Uterus (tissue), 4 donors: ENCODE measurements at places on chromosomes 3 and 15. TPM values are rescaled to one million over a fixed set of nuclear protein-coding genes. Genes with fewer than 3 reads are reported as not detected.

CCDC39 gene
- total RNA-seq = not detected

GRCh38 chr3:7734456-7734855, 767.2 kb upstream of the LMCD1 start:
- H3K27me3 ChIP-seq = no peaks in the 10 kb centered on the region
- no peaks in the 10 kb centered on the region for H3K36me3 ChIP-seq
- no peaks in the 10 kb centered on the region for H3K4me1 ChIP-seq
- no peak for DNase-seq
- no peak overlapping the region for H3K27ac ChIP-seq
- H3K4me3 ChIP-seq = no peak overlapping the region

DNA sequence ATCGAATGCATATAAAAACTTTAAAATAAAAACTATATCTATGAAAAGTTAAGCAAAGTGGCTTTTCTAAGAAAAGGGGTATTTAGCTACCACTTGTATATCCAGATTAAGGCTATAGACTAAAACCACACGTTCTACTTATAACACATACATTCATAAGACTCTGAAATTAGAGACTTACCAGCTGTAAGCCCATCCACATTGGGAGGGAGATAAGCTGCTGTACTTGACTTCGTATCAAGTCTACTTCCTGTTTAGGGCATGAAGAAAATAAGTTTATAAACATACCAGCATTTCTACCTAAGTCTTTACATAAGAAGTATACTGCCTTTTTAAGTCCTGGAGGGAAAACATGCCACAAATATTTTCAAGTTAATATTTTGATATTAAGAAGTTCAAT, 27.7 kb downstream of the AQR start:
- DNase-seq = no peak
- no peak overlapping the region for H3K4me3 ChIP-seq
- H3K27ac ChIP-seq = no peak overlapping the region
- no peaks in the 10 kb centered on the region for H3K4me1 ChIP-seq
- no peaks in the 10 kb centered on the region for H3K36me3 ChIP-seq

DNA sequence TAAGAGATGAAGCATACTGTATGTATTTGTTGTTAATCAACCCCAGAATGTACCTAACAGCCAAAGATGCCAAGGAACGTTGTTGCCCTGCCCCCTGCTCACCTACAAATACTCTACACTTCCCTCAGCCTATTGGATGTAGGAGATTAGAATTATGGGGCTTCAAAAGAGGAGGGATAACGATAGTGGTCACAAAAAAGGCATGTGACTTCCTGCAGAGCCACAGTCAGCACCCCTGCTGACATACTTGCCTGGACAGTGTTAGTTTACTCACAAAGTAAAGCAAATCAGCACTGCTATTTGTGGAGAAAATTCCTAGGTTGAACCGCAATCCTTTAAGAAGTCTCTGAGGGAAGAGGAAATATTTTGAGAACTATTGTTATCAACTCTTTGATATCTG, 37.9 kb downstream of the PARP15 start:
- no peaks in the 10 kb centered on the region for H3K4me1 ChIP-seq
- H3K27ac ChIP-seq = no peak overlapping the region
- H3K4me3 ChIP-seq = no peak overlapping the region
- H3K27me3 ChIP-seq = no peaks in the 10 kb centered on the region
- no peak for DNase-seq

DNA sequence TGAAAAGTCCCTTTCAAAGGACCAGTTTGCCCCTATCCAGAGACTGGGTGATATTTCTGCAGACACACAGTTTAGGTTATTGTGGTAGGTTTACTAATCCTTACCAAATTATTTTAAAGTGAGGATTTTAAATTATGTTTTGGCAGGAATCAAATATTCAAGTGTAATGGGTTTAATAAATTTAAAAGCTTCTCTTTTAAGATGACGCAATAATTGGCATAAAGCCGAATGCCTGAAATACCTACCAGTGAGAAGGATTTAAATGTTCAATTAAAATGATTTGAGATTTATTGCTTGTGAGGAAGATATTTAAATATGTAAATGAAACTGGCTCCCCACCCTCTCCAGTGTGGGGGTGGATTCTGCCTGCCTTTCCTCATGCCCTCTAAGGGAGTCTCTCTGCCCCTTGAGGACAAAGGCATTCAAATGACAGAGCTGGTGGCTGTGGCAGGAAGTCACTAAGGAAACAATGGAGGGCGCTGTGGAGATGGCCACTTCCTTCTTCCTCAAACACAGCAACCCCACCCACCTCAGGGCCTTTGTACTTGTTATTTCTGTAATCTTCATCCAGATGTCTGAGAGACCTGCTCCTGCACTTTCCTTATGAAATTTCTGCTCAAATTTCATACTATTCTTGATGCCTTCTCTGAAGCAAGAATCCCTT, 131.7 kb downstream of the TNIK start:
- peak overlapping the region; percentile 30 for H3K27ac ChIP-seq
- H3K4me3 ChIP-seq = no peak overlapping the region
- peaks cover 8% of the 10 kb centered on the region for H3K4me1 ChIP-seq

DNA sequence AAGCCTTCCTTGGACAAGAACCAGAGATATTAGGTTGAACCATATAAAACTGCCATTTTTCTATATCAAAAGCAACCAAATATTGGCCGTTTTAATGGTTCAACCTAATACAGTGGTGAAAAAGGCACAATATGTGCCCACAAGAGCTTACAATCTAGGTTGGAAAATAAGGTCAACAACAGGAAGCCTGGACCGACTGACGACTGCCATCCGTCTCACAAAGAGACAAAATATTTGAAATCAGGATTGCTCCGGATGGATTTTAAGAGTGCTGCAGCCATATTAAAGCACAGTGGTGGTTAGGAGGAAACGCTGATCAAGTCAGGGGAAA, 1.4 kb downstream of the AHSG start:
- H3K36me3 ChIP-seq = no peaks in the 10 kb centered on the region
- H3K27ac ChIP-seq = no peak overlapping the region
- no peaks in the 10 kb centered on the region for H3K27me3 ChIP-seq
- H3K4me1 ChIP-seq = no peaks in the 10 kb centered on the region
- no peak overlapping the region for H3K4me3 ChIP-seq
- DNase-seq = no peak

DNA sequence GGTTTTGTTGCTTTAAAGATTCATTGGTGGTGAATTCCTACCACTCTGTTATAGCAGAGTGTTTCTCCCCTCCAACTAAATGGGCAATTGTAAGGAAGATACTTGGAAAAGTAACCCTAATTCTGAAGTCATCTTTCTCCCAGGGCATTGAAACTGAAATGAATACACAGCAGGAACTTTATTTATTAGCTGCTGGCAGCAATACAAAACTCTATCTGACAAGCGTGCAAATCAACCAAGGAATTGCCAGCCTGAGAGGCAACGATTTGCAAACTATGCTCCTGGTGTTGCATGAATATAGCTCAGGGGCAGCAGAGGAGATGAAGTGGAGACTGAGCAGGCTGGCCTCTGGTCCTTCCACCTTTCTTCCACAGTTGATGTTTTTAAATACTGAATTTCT, 48.9 kb downstream of the CD200R1 start:
- H3K36me3 ChIP-seq = no peaks in the 10 kb centered on the region
- no peak overlapping the region for H3K4me3 ChIP-seq
- no peaks in the 10 kb centered on the region for H3K27me3 ChIP-seq
- H3K27ac ChIP-seq = no peak overlapping the region
- H3K4me1 ChIP-seq = no peaks in the 10 kb centered on the region
- DNase-seq = no peak

ADAMTS7 gene
- 21.4 TPM for total RNA-seq

GRCh38 chr15:37940876-37941275, 6.4 kb downstream of the TMCO5A start:
- no peak overlapping the region for H3K27ac ChIP-seq
- H3K27me3 ChIP-seq = no peaks in the 10 kb centered on the region
- H3K4me1 ChIP-seq = no peaks in the 10 kb centered on the region
- no peak overlapping the region for H3K4me3 ChIP-seq
- H3K36me3 ChIP-seq = no peaks in the 10 kb centered on the region

- DNase-seq = no peak
- H3K36me3 ChIP-seq = no peaks in the 10 kb centered on the region
- peaks cover 19% of the 10 kb centered on the region for H3K4me1 ChIP-seq
Observed at GRCh38 chr15:78061963-78062427, 15.5 kb downstream of the TBC1D2B start.

GRCh38 chr15:34018021-34018645, 20.9 kb downstream of the AVEN start:
- no peaks in the 10 kb centered on the region for H3K4me1 ChIP-seq
- no peaks in the 10 kb centered on the region for H3K36me3 ChIP-seq
- DNase-seq = no peak
- H3K27me3 ChIP-seq = no peaks in the 10 kb centered on the region
- H3K4me3 ChIP-seq = no peak overlapping the region

DNA sequence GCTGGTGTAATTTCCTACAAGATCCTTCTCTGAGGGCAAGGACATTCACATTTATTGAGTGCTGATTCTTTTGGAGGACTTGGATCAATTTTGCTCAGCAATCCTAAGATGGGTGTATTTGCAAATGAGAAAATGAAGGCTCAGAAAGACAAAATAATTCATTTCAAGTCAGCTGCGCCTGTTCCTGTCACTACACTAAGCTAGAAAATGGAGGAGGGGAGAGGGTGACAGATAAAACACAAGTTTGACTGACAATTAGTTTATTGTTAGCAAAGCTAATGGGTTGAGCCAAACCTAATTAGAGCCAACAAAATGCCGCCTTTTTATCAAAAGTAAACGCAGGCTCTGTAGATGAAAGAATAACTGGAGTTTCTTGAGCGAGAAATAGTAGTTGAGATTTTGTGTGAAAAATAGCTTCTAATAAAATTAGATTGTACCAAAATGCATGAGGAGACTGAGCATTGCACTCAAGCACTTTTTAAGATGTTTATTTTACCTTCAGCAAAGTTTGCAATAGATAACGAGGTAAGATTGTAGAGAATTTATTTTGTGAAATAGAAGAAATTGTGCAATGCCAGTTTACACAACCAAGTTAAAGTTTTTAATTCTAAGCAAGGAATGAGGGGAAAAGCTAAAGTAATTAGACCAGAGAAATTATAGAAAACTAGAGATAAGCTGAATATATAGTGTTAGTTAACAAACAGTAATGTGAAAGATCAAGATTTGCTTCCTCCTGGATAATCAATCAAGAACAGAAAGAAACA, 39.6 kb upstream of the SECISBP2L start:
- no peak overlapping the region for H3K4me3 ChIP-seq
- no peak overlapping the region for H3K27ac ChIP-seq

DNA sequence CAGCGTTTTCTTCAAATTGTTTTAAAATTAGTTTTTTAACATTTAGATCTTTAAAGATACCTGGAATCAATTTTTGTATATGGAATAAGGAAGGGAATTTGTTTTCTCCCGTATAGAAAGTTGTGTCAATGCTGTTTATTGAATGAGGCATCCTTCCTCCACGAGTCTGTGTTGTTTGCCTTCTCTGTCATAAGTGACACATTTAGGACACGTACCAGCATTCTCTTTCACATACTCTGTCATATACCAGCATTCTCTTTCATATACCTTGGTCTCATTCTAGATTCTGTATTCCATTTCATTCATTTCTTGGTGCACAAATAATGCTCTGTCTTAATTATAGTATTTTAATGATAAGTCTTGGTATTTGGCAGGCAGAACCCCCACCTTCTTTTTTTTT, 10.3 kb downstream of the ATP11B start:
- no peaks in the 10 kb centered on the region for H3K27me3 ChIP-seq
- DNase-seq = no peak
- no peak overlapping the region for H3K27ac ChIP-seq
- peaks cover 9% of the 10 kb centered on the region for H3K4me1 ChIP-seq
- no peak overlapping the region for H3K4me3 ChIP-seq
- H3K36me3 ChIP-seq = no peaks in the 10 kb centered on the region

GRCh38 chr3:89434621-89435380, 327.4 kb downstream of the EPHA3 start:
- H3K4me3 ChIP-seq = no peak overlapping the region
- H3K27me3 ChIP-seq = no peaks in the 10 kb centered on the region
- H3K4me1 ChIP-seq = no peaks in the 10 kb centered on the region

DNA sequence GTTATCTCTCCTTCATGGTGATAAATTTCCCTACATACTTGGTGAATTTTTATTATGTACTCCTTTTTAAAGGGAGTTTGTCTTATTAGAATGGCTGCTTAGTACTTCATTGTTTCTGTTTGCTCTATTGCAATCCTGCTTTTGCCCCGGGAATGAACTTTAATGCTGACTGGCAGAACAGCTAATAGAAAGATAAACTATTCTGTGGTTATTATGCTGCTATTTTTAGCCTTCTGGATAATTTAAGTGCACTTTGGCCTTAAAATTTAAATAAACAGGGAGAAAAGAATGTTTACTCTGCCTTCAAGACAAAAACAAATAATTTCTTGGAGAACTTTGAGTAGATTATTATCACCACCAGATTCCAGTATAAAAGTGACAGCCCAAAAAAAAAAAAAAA, 413.8 kb upstream of the CCDC54 start:
- H3K27me3 ChIP-seq = no peaks in the 10 kb centered on the region
- peaks cover 2% of the 10 kb centered on the region for H3K36me3 ChIP-seq
- no peak overlapping the region for H3K27ac ChIP-seq
- H3K4me3 ChIP-seq = no peak overlapping the region
- DNase-seq = no peak

GRCh38 chr3:42996633-42997075, 17.5 kb downstream of the GASK1A start:
- peaks cover 30% of the 10 kb centered on the region for H3K4me1 ChIP-seq
- H3K27ac ChIP-seq = peak overlapping the region; percentile 60

- no peaks in the 10 kb centered on the region for H3K27me3 ChIP-seq
- H3K36me3 ChIP-seq = no peaks in the 10 kb centered on the region
- no peak overlapping the region for H3K4me3 ChIP-seq
- DNase-seq = no peak
Observed at GRCh38 chr3:155948476-155948875, 78.0 kb downstream of the GMPS start.

DNA sequence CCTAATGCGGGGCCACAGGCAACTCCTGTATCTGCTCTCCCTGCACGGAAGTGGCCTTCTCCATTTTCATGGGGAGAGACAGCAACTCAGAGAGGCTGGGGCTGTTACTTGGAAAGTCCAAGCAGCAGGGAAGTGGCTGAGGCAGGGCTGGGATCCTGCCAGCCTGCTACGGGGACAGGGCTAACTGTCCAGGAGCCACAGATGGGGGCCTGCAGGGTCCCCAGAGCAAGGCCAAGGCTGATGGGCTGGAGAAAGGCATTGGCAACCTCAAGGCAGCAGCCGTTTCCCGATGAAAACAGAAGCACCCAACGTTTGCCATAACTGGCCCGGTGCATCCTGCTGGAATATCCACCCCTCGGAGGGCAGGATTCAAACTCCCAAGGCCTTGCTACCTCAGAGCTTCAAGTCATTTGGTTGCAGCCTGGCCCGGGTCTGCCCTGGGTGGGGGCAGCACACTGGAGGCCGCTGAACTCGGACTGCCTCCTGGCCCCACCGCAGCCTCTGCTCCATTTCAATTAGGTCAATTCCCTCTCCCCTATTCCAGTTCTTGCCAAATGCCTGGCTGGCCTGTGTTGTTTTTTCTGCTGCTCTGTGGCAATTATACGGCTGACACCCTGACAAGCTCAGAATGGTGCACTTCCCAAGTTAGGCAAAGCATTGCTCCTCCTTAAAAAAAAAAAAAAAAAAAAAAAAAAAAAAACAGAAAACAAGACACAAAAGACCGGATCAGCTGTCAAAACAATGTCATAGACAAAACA, 143.5 kb downstream of the NUP210 start:
- H3K27me3 ChIP-seq = no peaks in the 10 kb centered on the region
- H3K4me3 ChIP-seq = no peak overlapping the region
- DNase-seq = no peak
- no peak overlapping the region for H3K27ac ChIP-seq

CLDN1 gene
- total RNA-seq = 15.1 TPM

GOLGA6D gene
- not detected for total RNA-seq

GRCh38 chr3:141287326-141287725, 55.7 kb downstream of the PXYLP1 start:
- H3K4me3 ChIP-seq = no peak overlapping the region
- H3K4me1 ChIP-seq = peaks cover 7% of the 10 kb centered on the region
- H3K36me3 ChIP-seq = no peaks in the 10 kb centered on the region
- DNase-seq = no peak
